Endothelial cell (in vitro differentiated cells): ENCODE measurements at places on chromosomes 13 and 19. TPM values are rescaled to one million over a fixed set of nuclear protein-coding genes. Genes with fewer than 3 reads are reported as not detected.

Gene CYP4F11
- not detected for total RNA-seq

Gene ZNF723
- total RNA-seq: not detected

Gene PNMA8A
- total RNA-seq: 12.4 TPM

Gene ZNF283
- total RNA-seq: 9.3 TPM

- DNase-seq: no peak
These were observed 122.2 kb downstream of the PCDH9 start for GRCh38 chr13:67107979-67108378.

DNA sequence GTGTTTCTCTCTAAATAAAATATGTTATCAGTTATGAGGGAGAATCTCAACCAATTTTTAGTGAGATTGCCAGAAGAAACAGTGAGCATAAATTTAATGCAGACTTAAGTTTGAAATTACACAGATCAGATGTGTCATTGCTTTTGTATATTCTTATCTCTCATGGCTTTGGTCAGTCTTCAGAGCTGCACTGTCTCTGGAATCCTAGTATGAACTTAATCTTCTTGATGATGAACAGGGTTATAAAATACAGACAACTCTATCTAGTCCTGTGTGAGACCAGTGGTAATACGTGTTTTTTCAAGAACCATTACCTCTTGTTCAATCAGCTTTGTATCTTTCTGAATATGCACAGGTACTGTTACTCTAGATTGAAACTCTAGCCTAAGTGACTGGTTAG is 528.0 kb downstream of the DACH1 start:
- no peak for DNase-seq

- DNase-seq: no peak
These were observed 101.2 kb downstream of the CRYL1 start for GRCh38 chr13:20424559-20424852.

DNA sequence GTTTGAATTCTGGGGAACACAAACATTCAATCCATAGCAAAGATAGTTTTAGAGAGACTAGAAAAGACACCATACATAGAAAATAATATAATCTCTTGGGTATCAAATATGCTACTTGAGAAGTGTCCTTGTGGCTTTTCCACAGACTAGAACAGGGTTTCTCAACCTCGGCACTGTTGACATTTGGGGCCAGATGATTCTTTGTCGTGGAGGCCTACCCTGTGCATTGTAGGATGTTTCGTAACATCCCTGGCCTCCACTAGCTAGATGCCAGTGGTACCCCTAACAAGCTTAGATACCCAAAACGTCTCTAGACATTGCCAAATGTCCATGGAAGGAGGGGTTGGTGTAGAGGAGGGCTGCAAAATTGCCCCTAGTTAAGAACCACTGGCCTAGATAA is 2.2 kb upstream of the ESD start:
- no peak for DNase-seq
